ENCODE measurements at places on chromosomes 13 and 19. TPM values are rescaled to one million over a fixed set of nuclear protein-coding genes. Genes with fewer than 3 reads are reported as not detected.
A peak's percentile ranks its signal among the peaks of the same experiment; 100 is the strongest.

The TMEM86B gene
- 4.2 TPM for total RNA-seq

The SLC8A2 gene
- 4.6 TPM for total RNA-seq

The TMEM190 gene
- total RNA-seq = not detected

The KLK3 gene
- total RNA-seq = not detected

The SKA3 gene
- total RNA-seq = 4.1 TPM

The VSIG10L gene
- 6.5 TPM for total RNA-seq

The CLEC17A gene
- not detected for total RNA-seq

The CD209 gene
- not detected for total RNA-seq

The ZNF90 gene
- total RNA-seq = 11.1 TPM

DNA sequence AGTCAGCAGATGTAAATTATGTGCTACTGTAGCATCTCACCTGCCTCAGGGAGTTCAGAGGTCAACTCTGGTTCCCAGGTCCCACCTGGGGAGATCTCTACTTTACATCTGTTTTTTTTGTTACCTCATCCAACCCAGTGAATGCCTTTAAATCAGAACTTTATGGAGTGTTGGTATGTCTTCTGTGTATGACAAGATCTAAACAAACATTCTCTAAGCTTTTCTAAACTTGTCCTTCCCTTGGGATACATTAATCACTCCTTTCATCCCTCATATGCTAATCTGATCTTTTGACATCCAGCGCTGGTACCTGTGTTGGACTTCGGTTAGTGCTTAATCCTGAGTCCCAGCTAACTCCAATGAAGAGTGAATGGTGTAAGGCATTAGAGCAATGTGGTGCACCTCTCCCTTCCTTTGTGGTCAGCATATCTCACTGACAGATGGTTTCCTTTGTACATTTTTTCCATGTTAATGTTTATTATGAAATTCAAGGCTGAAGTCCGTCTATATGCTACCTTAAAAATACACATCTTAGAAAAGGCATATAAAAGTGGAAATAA is 213.4 kb downstream of the ABCC4 start:
- no peak for DNase-seq

DNA sequence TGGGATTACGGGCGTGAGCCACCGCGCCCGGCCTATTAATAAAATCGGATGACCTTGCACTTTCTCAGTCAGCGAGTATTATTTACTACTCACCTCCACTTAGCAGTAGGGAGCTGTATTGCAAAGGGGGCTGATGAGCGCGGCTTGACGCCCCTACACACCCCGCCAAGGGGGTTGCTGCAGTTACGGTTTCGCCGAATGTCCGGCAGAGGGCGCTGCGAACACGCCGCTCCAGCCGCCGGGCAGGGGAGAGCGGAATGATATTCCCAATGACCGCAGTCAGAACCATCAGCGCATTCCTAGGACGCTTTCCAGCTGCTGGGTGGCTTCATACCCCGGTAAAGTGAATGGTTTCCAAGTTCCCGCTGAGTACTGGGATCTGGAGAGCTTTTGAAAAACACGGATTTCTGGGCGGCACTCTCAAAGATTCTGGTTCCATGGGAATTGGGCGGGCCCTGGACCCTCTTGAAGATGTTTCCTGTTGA is 30.0 kb upstream of the TPT1 start:
- peak; percentile 93 for DNase-seq

- no peak for DNase-seq
Measured at GRCh38 chr13:29763436-29764180, 86.8 kb downstream of the UBL3 start.

GRCh38 chr13:33730619-33731018 is 87.3 kb upstream of the RFC3 start:
- no peak for DNase-seq

- no peak for DNase-seq
Measured at GRCh38 chr19:41114132-41114531, at the start of gene CYP2F1. TSS of gene CYP2F1 (plus strand) at chr19:41114432. CDS start at chr19:41116189, 1,757 bp downstream.

DNA sequence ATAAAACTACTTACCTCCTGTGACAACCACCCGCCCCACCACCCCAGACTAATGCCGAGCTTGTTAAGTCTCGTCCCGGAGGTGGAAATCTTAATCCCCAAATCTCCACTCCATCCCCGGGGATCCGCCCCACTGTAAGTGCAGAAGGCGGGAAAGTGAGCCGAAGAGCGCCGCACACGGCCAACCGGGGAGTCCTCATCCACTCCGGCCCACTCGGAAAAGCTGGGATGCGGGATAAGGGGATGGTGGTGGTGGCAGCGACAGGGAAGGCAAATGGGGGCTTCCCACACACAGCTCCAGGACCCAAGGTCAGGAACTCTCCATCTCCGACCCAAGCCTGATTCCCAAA is 621 bp downstream of the FBL start:
- DNase-seq = no peak

DNA sequence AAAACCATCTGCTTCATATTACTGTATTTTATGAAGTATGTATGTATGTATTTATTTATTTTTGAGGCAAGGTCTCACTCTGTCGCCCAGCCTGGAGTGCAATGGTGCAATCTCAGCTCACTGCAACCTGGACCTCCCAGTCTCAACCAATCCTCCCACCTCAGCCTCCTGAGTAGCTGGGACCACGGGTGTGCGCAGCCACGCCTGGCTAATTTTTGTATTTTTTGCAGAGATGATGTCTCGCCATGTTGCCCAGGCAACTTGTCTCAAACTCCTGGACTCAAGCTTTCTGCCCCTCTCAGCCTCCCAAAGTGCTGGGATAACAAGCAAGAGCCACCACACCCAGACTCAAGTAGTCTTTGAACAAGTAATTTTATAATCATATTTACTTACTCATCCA is 5.5 kb downstream of the KATNAL1 start:
- no peak for DNase-seq

GRCh38 chr19:2804156-2805004 is 15.3 kb upstream of the ZNF554 start:
- no peak for DNase-seq

- no peak for DNase-seq
Measured at GRCh38 chr13:96662036-96662435, 332.2 kb downstream of the OXGR1 start.

DNA sequence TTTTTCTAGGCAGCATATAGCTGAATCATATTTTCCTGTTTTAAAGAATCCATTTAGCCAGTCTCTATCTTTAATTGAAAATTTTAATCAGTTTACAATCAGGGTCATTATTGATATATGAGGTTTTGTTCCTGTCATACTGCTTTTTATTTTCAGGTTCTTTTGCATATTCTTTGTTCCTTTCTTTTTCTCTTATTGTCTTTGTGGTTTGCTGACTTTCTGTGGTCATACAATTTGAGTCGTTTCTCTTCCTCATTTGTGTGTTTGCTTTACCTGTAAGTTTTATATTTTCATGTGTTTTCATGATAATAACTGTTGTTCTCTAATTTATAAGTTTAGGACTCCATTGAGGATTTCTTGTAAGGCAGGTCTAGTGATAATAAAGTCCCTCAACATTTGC is 812.6 kb downstream of the DACH1 start:
- DNase-seq = no peak

GRCh38 chr19:20612711-20613316 is 47.2 kb upstream of the ZNF737 start:
- no peak for DNase-seq

GRCh38 chr13:101925731-101926130 is 473.3 kb downstream of the ITGBL1 start:
- no peak for DNase-seq

- DNase-seq = no peak
Measured at GRCh38 chr13:63367522-63368198, 1952.0 kb upstream of the PCDH20 start.

DNA sequence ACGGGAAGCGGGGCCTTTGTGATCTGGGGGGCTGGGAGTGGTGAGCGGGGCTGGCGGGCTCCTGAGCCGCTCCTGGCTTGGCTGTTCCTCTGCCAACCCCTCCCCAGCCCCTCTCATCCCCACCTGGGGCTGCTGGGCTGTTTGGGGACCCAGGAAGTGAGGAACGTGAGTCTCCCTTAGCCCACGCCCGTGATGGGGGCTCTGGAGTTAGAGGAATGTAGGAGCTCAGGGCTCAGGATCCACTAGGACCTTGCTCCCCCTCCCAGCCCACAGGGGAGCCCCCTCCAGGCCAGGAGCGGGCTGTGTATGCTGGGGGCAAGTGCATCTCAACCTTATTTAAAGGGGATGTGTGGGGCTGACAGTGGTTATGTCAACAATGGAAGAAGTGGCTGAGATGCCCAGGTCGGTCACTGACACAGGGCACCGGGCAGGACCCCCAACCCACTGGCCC is 134.1 kb downstream of the URI1 start:
- DNase-seq = no peak

DNA sequence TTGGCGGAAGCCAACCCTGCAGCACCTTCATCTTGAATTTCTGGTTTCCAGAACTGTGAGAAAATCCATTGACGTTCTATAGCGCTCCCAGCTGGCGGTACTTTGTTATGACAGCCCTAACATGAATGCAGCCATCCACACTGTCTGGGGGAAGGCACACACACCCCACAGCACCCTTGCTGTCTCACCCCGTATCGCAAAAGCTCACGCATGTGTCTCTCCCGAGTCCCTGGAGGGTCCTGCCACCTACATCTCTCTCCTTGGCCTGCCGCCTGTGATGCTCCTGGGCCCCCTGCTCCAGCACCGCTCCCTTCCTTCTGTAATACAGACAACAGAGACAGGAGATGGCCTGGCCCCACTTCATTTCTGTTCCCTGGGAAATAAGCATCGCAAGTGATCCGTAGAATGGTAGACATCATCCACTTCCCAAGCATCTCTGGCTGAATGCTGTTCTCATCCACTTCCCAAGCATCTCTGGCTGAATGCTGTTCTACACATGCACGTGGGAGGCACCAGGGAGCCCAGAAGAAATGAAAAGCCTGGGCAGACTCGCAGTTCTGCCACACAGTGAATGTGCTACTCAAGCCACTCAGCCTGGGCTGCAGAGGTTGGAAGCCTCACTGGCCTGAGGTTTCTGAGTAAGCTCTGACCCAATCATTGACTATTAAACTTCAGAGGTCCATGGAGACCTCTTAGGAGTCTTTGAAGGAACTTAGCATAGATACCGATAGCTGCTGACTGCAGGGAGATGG is 29.6 kb downstream of the EPN1 start:
- DNase-seq = no peak

GRCh38 chr13:29515372-29515771 is 80.1 kb downstream of the SLC7A1 start:
- no peak for DNase-seq

GRCh38 chr13:40558656-40559055 is 107.8 kb downstream of the FOXO1 start:
- DNase-seq = peak; percentile 58

Measured in cardiac muscle cell (in vitro differentiated cells and primary cell).